ENCODE measurements at places on chromosomes 4 and X.

- DNase-seq, result no peak
Observed at GRCh38 chr4:88771883-88772450, 74.3 kb upstream of the NAP1L5 start.

- no peak for DNase-seq
Observed at GRCh38 chrX:41661366-41662095, 27.2 kb upstream of the GPR34 start.

GRCh38 chr4:174681723-174682300 is 147.2 kb downstream of the GLRA3 start:
- DNase-seq, result no peak

GRCh38 chr4:98470366-98470765 is 188.0 kb downstream of the TSPAN5 start:
- no peak for DNase-seq

GRCh38 chr4:75289914-75290582 is 224.2 kb downstream of the RCHY1 start:
- no peak for DNase-seq

GRCh38 chr4:110172972-110173371 is 25.4 kb downstream of the ELOVL6 start:
- no peak for DNase-seq

All from pancreas (tissue), 10 donors.